ENCODE measurements at places on chromosomes 3 and 15.

DNA sequence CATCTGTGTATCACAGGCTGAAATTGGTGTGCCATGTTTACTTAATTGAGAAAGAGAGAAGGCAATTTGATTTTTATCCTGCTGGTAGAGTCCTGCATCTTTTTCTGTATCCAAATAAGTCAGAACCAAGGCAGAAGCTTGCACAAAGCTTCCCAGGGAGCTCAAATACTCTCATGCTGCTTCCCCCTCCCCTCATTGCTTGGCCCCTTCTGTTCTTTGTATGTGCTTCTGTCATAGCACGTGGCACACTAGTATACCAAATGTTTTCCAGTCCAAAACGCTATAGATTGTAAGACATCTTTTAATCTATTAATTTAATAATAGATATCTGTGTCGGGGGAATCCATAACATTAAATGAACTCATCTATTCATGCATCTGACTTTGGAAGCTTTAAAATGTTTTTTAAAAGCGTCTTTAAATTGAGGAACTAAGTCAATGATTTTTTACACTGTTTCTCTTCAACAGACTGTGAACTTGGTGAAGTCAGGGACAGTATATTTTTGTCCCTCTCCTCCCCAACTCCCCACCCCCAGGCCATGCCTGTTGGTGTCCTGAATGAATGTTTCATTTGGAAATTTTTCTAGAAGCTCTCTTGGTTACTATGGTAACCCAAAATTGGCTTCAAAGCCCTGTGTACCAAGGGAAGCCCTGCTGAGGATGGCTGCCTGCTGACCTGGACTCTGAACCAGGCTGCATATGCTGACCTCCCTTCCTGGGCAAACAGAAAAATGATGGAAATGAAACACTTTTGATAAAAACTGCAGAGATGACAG lies 26.2 kb upstream of the SLC35G2 start:
- DNase-seq: no peak

- no peak for DNase-seq
Observed at GRCh38 chr3:13276438-13277195, 143.5 kb downstream of the NUP210 start.

GRCh38 chr3:23785882-23786281 lies 19.9 kb upstream of the UBE2E1 start:
- no peak for DNase-seq

GRCh38 chr15:89936051-89936785 lies 23.5 kb upstream of the ARPIN start:
- no peak for DNase-seq

- no peak for DNase-seq
Observed at GRCh38 chr3:99974989-99975388, 139.3 kb downstream of the FILIP1L start.

DNA sequence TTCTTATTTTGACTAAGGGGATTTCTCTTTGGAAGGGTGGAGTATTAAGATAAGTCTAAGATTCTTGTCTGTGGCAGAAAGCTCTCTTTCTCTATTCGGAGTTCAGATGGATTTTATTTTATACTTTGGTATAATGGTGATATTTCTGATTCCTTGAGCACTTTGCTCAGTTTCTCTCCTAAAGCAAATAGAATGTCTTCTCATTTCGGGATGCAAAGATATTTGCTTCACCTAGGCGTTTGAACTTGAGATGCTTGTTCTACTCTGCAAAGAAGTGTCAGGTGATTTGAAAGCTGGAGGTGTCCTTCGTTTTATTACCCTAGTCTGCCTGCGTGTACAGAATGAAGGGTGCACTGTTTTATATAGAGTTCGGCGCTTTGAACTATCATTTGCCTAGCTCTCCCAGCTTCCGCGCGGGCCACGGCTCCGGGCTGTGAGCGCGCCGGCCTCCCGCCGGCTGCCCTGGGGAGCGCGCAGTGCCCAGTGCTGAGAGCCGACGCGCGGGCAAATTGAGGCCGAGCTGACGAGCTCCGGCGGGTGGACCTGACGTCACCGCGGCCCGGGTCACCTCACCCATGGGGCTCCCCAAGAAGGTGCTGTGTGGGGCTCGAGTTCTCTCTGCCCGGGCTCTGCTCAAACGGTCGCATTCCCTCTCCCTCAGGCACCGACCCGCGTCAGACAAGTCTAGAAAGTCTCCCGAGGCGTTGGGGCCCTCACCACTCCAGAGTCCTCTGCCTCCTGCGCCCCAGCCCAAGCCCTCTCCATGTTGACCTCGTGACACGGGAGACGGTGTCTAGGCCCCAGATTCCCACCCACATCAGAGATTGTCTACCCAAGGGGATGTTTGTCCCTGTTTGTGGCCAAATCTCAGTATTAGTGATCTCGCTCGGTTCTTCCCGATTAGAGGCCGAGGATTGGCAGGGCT lies 7.5 kb downstream of the SOX2 start:
- DNase-seq: no peak

GRCh38 chr3:149019580-149019979 lies 28.2 kb downstream of the GYG1 start:
- no peak for DNase-seq
